ENCODE measurements at places on chromosomes 12 and 14.

- no peak for DNase-seq
Observed at GRCh38 chr12:25423355-25424050, 129.6 kb downstream of the LMNTD1 start.

DNA sequence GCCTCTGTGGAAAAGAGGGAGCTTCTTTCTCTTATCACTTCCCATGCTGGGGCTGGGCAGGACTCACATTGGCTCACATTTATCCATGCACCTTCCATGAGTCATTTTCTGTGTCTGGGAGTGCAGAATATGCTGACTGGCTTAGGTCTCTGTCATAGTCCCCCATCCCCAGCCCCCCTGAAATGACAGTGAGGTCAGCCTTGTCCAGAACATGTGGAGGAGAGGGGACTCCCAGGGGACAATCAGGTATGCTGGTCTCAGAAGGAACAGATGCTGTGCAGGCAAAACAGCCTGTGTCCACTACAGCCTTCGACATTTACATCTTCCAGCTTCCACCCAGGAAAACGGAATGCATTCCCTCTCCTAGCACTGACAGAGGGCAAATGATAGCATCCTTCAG lies 35.0 kb downstream of the ADGRD1 start:
- no peak for DNase-seq

- no peak for DNase-seq
Observed at GRCh38 chr14:61396279-61396678, 74.9 kb downstream of the PRKCH start.

GRCh38 chr12:98002887-98003493 lies 512.4 kb upstream of the TMPO start:
- DNase-seq = peak; percentile 20

DNA sequence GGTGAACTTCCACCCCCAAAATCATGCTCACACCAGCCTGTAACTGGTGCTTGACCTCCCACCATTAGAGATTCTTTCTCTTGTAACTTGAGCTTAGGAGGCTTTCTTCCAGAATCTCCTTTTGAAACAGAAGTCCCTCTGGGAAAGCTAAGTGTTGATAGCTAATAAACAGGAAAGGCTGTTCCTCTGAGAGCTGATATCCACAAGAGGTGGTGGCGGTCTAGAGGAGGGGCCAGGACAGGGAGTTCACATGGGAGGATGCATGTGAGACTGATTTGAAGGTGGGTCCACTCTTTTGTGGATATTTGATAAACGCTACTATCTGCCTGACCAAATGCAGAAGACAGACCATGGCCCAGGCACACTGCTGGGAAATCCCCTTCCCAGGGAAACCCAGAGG lies 10.2 kb upstream of the PRMT8 start:
- DNase-seq = no peak

GRCh38 chr12:47397664-47398281 lies 308.1 kb downstream of the RPAP3 start:
- DNase-seq = no peak

GRCh38 chr14:104882991-104883660 lies 18.1 kb downstream of the CEP170B start:
- DNase-seq = no peak

GRCh38 chr14:101031186-101031585 lies 127.7 kb upstream of the RTL1 start:
- DNase-seq = no peak

DNA sequence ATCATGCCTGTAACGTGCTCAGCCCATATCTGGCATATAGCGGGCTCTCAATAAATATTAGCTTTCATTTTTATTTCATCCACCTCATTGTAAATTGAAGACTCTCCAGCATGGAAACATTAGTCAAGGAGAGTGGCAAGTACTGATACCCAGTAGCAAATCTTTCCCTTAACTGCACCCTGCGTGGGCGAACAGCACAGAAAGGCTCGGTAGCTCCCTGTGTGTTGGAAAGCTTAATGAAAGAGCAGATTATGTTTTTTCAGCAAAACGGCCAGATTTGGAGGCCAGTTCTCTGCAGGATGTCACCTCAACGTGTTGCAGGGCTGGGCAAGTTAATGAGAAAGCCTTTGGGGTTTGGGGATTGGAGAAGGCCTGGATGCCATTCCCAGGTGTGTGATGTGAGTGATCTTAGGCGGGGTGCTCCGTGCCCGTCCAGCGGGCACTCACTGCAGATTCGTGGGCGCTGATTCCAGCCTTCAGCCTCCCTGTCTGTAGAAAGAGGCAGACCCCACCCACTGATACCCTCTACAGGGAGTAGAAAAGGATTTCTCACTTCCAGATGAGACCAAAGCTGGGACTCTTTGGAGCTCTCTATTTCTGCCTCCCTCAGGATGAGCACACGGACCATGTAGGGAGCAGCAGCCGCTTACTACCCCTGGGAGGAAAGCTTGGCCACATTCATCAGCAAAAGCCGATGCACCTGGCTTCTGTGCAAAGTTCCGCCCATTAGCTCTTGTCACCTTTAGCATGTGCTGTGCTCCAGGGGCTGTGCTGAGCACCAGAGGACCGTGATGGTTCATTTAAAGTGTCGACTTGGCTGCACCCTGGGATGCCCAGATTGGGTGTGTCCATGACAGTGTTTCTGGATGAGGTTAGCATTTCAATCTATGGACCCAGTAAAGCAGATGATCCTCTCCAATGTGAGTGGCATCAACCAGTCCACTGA lies 29.1 kb downstream of the C14orf132 start:
- no peak for DNase-seq

DNA sequence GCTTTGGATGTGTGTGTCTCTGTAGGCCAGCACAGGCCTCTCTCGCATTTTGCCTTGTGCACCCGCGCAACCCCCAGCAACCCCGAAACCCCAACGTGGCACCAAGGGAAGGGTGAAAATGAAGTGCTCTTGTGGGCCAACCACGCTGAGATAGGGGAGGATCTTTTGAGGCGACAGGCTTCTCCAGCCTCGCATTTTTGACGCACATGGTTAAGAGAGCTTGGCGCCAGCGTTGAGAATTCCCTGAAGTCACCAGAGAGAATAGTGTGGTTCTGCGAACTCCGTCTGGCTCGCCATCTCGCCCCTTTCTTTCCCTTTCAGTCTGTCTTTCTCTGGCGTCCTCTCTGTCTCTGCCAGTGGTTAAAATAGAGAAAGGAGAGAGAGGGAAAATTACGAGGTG lies 1.9 kb upstream of the TBX3 start:
- DNase-seq = no peak

DNA sequence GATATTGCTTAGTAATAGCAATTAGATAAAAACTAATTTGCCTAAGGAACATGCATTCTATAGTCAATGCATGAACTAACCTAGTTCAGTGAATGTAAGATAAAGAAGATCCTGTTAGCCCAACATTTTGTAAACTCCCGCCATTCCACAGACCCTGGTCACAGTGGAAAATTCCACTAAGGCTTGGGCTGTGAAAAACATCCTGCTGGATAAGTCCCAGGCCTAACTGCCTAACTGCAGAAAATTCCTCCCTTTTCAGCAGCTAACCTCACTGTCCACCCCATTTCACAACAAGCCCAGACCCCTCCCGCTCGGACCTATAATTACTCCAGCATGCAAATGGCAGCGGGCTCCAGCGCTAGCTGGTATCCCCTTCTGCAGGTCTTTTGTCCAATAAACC lies 97.9 kb upstream of the GARIN6 start:
- no peak for DNase-seq

DNA sequence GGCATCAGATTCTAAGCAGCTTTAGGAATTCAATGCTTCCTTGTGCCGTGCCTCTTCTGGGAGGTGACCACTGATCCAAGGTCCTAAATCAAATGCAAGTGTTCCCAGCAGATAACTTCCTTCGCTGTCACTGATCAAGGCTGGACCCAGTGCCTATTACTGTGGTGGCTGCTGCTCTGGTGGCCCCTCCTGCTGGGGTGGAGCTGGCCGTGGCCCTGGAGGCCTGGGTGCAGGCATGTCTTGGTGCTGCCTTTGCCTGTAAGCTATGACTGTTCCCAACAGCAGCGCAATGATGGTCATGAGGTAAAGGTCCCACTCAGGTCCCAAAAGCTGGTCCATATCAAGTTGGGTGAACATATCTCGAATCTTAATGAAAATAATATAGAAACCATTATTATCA lies 56.8 kb downstream of the SEL1L start:
- DNase-seq = no peak

DNA sequence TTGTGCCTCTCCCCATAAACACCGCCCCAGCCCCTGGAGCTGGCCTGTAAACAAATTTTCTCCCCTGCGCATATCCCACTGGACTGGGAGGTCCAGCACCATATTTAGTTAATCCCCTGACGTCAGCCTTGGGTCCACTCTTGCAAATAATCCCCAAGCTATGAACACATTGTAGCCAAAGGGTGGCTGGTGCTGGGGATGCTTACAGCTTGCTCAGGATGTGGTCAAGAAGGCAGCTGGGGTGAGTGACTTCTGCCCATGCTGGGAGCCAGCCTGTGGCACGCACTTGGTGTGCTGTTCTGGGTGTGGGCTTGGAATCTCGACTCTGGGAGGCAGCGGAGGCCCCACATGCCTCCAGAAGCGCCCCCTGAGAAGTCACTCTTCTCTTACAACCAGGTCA lies 32.1 kb downstream of the CMKLR1 start:
- no peak for DNase-seq

GRCh38 chr14:94864387-94865195 lies 94.7 kb upstream of the GSC start:
- DNase-seq = no peak

DNA sequence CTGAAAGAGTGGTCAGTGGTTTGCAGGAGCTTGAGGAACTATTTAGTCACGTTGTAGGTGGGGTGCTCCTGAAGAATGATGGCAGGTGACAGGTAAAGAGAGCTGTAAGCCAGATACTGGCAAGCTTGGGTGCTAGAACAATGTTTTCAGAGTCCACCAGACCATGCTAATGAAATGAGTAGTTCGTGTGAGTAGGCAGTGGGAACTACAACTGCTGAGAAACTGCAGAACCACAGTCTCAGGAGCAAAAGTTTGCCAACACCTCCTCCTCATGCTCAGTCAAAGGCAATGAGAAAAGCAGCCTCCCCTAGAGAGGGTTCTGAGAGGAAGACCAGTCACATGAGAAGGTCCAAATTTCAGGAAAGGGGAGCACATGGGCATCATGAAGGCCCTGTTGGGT lies 91.3 kb downstream of the PRKD1 start:
- DNase-seq = no peak

- no peak for DNase-seq
Observed at GRCh38 chr14:101878822-101879528, 85.4 kb upstream of the DYNC1H1 start.

DNA sequence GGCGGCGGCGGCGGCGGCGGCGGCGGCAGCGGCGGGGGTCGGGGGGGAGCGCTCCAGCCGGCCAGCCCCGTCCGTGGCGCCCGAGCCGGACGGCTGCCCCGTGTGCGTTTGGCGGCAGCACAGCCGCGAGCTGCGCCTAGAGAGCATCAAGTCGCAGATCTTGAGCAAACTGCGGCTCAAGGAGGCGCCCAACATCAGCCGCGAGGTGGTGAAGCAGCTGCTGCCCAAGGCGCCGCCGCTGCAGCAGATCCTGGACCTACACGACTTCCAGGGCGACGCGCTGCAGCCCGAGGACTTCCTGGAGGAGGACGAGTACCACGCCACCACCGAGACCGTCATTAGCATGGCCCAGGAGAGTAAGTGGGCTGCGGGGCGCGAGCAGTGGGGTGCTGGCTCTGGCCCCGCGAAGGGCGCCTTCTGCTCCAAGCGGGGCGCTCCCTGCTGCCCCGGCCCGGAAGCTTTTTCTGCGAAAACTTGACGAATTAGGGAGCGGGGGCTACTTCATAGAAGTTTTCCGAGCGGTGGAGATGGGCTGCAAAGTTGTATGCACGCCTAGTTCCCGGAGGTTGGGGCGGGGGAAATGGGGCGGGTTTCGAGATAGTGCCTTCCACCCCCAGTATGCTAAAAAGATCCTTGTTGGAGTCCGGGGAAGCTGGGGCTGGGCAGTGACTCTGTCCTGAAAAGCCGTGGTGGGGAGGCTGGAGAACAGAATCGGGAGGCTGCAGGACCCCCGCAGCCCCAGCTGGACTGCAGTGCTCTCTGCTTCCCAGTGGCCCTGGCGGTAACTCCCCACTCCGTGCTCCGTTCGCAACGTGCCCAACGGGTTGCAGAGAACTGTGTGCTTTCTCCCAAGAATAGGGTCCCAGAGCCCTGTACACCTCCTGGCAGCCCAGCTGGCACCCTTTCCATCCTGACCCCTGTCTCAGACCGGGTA lies 751 bp downstream of the GDF11 start:
- DNase-seq = peak; percentile 35

DNA sequence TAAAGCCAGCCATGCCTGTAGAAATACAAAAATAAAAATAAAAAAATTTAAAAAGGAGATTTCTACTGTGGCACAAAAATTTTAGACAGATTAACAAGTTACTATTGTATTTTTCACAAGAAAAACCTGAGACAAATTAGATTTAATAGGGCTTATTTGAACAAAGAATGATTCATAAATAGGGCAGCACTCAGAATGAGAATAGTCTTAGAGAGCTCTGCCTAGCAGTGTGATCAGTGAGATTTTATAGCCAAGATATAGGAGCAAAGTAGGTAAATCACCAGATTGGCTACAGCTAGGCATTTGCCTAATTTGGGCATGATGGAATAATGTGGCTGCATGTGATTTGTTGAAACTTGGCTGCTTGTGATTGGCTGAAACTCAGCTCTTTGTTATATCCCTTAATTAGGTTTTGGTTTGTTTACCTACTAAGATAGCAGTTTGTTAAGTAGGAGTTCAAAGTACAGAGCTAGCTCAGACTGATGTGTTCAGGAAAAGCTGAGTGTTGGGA lies 279.7 kb upstream of the TMTC1 start:
- DNase-seq = no peak

DNA sequence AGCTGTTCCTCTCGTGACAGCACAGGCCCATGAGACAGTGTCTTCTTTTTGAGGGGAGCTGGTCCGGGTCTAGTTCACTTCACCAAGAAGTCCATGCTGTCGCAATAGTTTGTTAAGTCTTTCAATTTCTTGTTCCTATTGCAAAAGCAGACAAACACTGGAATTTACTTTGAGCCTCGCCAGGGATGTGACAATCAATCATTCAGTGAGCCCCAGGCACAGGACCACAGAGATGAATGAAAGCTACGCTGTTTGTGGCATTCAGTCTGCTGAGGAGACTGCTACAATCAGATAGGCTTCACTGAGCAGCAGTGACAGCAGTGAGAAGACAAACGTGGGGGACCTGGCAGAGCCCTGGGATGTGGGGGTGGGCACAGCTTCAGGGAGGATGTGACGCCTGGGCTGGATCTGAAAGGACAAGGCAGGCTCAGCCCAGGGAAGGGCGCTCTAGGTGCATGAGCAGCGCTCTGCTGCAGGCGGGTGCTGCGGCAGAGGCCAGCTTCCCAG lies 35.5 kb downstream of the TCTN1 start:
- DNase-seq = no peak
